ENCODE measurements at places on chromosomes 3 and 15.

GRCh38 chr15:49906966-49907365 is 212.1 kb downstream of the ATP8B4 start:
- no peak for DNase-seq

DNA sequence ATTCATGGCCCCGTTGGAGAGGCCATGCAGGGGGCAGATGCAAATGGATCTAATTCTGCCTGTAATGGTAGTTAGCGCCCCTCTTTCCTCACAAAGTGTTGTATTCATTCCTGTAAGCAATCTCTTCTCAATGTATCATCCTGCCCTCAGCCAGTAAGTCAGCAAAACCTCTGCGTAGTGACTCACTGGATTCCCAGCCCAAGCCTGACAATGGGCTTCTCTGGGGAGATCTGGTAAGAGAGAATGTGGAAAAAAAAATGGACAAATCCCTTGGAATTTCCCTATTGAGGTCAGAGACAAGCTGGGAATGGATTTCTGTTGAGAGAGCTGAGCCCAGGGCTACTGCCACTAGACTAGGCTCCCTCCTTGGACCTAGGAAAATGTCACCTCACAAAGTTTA is 25.4 kb downstream of the ADPGK start:
- no peak for DNase-seq

GRCh38 chr3:58688574-58688973 is 22.0 kb upstream of the FAM3D start:
- no peak for DNase-seq

DNA sequence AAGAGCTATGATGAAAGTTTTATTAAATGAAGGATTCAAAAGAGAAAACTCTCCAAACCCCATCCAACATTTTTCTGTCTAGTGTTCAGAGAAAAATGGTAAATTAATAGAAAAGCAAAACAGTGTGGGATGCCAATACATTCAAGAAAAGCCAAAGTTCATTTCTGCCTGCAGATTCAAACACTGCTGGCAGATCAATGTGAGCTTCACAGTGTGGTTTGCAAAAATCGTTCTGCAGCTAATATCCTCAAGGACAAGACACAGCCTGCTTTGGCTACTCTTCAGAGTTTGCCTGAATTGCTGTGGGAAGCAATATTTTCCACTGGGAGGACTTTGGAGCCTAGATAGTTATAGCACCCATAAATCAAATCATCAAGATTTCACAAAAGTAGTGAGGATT is 619.9 kb upstream of the SUCLG2 start:
- no peak for DNase-seq

DNA sequence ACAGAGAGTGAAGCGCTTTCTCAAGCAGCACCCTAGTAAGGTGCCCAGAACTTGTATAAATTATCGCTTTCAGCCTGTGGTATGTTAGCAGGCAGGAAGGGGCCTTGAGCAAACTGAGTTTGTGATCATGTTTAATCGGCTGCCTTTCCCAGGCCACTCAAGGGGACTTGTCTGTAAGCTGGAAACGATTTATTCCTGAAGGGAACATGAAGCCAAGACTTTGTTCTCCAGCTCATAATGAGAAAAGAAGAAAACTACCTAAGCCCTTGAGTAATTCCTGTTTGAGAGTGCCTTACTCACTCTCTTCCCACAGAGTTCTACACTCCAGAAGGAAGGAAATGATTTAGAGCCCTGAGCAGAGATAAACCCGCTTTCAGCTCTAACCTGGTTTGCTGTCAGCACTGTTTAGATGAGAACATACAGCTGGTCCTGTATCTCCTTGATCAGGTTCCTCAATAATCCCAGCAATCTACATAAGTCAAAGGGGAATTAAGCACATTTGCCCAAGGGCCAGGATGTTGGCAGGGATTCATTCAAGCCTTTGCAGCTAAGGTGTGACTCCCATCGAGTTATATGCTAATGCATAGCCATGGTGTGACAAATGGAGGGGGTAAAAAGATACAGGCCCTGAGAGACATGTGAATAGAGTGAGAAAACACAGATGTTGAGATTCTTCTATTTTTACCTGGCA is 187.7 kb upstream of the SLC24A5 start:
- DNase-seq = no peak

GRCh38 chr3:179967622-179968021 is 69.1 kb downstream of the PEX5L start:
- DNase-seq = no peak

All from GM20000 (cell line).